Left kidney (tissue), 8 donors: ENCODE measurements at places on chromosomes 1 and 21.

DNA sequence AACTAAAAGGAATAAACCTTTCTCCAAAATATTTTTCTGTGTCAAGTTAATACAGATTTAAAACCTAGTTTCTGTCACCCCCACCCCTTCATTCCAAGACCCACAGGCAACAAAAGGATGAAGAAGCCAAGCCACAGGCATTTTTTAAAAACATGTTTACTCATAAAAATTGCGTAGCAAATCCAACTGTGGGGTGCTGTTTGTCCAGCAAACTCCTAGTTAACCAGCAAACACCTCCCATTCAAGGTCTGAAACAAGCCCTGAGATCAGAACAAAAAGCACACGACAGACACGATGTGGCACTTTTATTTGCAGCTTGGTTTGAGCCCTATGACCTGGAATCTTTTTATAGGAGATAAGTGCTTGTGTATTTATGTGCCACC, 149.9 kb upstream of the CAMK1G start:
- DNase-seq, result no peak

GRCh38 chr1:200442023-200442422, 32.2 kb upstream of the ZNF281 start:
- DNase-seq, result no peak

DNA sequence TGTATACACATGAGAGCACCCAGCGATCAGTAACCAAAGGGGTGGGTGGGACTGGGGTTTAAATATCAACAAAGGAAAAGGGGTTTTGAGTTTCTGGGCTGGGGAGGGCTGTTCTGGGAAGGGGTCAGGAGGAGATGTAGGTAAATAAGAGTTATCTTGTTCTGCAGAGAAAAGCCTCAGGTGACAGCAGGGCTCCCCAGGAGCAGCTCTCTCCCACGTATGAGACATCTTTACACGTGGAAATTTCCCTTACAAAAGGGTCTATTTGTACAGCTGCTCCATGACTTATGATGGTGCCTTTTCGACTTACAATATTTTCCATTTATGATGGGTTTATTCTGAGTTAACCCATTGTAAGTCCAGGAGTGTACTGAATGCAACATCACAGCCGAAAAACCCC, 16.3 kb upstream of the PADI2 start:
- no peak for DNase-seq

DNA sequence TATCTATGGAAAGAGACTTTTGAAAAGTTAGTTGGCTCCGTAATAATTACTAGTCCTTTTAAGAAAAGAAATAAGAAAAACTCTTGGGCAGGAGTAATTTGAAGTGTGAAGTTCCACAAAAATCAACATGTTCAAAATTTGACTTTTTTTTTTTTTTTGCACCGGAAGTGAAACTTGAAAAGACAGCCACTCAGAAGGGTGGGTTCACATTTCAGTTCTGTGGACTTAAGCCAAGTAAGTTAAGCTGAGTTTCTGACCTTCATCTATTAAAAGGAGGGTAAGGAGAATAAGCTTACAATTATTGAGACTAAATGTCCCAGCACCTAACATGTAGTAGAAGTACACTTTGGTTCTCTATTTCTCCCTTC, 11.0 kb downstream of the RO60 start:
- DNase-seq, result no peak

GRCh38 chr1:43056981-43057391, 98.3 kb upstream of the SLC2A1 start:
- DNase-seq, result no peak

DNA sequence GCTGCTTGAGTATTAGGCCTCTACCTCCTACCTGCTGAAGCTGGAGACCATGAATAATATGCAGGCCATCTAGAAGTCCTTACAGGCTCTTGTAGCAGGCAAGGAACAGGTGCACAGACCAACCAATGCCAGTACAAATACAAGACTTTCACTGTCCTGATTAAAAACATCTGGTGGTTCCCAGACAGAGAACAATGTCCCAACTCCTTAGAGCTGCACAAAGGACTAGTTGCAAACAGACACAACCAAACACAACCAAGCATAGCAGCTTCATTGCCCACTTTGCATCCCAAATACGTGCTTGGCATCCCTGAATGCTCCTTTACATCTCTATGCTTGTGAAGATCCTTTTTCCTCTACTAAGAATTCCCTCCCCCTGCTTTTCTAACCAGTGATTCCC, 98.1 kb upstream of the CXADR start:
- DNase-seq, result no peak

GRCh38 chr1:46556822-46557221, 5.4 kb upstream of the KNCN start:
- DNase-seq, result no peak

- no peak for DNase-seq
Measured at GRCh38 chr1:30299393-30299792, 424.0 kb downstream of the MATN1 start.
